SK-N-DZ (cell line): ENCODE measurements at places on chromosomes 12 and 14.

- DNase-seq, result no peak
Observed at GRCh38 chr12:69651922-69652321, 41.2 kb upstream of the LRRC10 start.

DNA sequence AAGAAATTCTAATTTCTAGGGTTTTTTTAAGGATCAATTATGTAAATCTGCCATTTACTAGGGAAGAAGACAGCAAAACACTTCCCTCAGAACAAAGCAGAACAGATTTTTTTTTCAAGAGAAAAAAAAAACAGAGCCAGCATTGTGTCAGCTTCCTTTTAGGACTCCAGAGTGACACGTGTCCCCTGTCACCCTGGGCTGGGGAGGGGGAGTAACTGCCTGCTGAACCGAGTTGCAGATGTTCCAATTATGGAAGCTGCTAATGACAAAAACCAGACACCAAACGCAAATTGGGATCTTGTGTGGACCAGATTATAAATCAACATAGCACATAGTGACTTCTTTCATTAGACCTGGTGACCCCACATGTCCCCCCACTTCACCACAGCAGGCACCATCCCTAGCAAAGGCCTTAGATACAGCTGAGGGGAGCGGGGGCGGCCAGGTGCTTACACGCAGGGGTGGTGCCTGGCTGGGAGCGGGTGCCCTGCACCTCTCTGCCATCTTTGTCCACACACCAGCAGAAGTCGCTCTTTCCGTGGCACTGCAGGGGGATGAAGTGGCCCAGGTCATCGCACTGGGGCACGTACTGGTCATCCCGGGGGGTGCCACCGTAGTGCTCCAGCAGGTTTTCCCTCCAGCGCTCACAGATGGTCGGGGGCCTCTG is 25.4 kb downstream of the RTRAF start:
- peak; percentile 71 for DNase-seq

DNA sequence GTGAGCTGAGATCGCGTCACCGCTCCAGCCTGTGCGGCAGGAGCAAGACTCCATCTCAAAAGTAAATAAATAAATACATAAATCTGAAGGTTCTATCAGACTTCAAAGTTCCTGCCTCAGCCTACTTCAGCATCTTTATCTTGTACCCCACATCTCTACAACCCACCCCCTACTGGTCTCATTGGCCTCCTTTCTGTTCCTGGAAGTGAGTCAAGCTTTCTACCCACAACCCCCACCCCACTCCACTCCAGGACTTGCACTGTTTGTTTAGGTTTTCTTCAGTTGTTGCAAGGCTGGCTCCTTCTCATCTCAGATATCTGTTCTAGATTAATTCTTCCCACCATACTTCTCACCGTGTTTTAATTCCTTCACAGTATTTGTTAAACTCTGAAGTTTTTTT is 714 bp upstream of the PSMC6 start:
- DNase-seq, result peak; percentile 42

DNA sequence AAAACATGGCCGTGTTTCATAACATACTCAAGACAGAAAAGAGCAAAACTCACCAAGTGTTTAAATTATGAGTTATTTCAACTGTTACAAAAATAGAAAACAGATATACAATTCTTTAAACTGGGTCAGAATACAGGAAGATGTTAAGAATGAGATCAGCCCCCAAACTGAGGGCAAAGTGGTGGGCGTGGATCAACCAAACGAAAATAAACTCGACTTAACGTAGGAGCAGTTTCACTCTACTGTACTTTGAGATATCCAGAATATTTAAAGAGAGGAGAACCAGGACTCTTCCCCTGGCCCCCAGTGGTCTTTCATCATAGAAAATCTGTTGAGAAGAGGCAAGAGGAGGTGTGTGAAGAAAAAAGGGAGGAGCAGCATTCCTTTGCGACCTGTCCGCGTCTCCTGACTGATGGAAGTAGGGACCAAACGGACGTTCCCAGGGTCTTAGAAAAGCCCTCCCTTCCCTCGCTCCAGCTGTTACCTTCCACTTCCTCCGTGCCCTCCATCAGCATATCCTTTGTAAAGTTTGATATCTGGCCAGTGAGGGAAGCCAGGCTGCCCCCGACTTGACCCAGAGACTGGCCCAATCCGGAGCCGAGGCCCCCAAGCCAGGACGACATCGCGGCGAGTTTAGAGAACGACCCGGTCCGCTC is 668 bp downstream of the TRIP11 start:
- DNase-seq, result peak; percentile 15

GRCh38 chr12:113476176-113476986 is 4.7 kb upstream of the LHX5 start:
- DNase-seq, result no peak

DNA sequence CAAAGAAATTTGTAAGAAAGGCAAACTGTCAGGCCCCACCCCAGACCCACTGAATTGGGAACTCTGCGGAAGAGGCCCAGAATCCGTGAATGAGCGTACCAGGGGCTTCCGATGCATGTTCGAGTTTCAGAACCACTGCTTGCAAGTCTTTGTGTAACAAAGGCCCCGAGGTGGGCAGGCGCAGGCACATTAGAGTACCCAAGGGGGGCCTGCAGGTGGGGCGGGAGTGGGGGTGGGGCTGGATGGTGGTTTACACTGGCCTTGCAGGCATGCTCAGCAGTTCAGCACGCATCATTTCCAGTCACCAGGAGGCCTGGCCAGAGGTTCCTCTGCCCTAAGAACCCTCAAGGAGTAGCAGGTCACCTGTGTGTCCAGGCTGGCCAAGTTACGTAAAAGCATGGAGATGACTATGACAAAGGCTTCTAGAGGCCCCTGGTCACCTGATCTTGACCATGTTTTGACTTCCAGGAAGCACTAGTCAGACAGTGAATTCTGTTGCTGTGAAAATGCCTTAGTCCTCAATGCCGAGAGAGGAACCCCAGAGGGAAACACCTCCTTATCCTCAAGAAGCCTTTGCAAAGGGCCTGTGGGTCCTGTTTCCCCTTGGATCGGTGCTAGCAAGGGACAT is 33.2 kb upstream of the IRF2BPL start:
- no peak for DNase-seq

DNA sequence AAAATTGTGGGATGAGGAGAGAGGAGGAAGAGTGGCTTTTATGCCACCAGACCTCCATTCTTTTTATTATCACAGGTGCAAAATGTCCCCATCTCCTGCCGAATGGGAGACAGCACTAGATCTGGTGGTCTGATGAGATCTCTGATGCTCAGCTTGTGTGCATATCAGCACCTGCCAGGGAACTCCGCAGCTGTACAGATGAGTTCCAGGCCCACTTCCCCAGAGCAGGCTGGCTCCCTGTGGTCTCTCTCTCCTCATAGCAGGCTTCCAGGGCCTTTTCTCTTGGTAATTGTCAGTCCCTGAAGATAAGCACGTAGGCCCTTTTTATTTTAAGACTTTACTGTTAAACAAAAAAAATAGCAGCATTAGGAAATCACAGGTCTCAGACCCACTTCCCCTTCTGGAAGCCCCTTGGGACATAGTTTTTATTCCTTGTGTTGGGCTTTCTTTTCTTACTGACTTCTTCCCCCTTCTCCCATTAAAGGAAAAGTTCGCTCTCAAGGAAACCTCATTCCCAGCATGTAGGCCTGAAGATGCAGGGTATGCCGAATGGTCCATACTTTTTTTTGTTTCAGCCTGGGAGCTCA is 4.5 kb upstream of the TBC1D30 start:
- DNase-seq, result peak; percentile 78

DNA sequence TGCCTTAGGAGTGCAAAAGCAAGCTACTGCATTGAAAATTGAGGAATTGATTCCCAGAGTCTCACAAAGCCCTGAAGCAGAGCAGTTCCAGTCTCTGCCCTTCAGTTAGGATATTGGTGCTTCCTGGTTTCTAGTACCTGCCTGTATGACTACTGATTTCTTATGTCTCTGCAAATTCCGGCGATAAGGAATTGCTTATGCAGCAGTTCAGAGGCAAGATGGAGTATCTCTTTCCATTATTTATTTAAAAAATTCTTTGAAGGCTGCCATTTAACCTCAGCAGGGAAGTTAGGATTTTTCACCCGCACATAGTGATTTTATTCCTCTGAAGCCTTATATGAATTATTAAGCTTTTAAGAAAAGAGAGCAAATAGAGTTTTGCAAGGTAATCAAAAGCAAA is 184.9 kb upstream of the SSTR1 start:
- DNase-seq, result no peak

GRCh38 chr12:6294156-6295093 is 16.1 kb upstream of the PLEKHG6 start:
- no peak for DNase-seq

DNA sequence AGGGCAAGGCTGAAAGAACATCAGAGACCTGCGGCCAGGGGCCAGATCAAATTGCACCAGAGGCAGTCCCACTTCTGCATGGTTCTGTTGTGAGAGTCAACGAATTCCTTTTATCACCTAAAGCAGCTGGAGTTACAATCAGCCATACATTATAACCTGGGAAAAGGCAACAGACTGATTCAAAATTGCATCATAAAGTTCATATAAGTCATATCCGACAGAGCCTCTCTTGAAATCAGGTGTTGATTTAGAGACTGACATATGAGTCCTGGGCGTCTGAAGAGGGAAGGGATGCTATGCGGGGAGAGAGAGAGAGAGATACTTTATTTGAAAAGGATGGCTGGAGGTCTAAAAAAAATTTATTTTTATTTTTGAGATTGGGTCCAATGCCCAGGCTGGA is 89.4 kb downstream of the EFCAB11 start:
- DNase-seq, result no peak

DNA sequence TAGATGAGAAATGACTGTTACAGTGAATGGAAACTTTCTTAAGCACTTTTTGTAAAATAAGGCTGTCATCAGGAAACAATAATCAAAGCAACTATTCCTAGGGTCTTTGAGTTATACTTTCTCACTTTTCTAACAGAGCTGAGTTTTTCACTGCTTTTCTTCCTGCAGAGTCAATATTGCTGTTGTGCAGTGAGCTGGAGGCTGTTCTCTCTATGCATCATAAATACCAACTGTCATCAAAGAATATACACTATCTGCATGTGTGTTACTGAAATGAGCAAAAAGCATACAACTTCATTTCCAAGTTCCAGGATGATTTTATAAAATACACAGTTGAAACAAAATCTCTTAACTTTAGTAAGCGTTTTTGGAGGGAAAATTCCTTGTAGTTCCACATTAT is 110.4 kb upstream of the CPSF6 start:
- DNase-seq, result no peak

DNA sequence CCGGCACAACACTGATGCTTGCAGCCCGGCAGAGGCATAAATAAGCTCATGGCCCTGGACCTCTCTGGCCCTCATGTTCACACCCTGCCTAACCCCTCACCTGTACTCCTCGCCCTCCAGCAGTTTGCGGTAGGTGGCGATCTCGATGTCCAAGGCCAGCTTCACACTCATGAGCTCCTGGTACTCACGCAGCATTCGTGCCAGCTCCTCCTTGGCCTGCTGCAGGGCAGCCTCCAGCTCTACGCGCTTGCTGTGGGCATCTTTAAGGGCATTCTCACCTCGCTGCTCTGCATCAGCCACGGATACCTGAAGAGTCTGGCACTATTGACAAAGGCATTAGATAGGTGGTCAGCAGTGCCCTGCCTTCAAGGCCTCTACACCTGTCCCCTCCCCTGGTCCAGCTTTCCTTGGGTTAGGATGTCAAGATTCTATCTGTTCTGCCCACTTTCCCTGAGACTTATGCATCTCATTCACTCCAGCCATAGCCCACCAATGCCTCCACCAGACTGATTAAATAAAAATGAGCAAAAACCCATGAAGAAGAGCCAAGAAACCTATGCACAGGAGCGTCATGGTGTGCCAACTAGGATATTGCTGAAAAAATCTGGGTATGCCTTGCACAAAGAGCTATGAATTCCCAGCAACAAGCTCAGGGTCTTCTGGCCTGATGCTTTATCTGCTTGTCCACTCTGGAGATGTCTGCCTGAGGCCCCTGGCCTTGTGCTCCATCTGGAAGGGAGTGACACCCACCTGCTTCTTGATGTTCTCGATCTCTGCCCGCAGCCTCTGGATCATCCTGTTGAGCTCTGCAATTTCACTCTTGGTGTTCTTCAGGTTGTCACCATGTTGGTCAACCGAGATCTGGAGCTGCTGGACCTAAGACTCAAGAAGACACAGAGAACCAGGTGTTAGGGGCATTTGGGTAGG is 6.1 kb downstream of the KRT4 start:
- DNase-seq, result no peak

- DNase-seq, result no peak
Observed at GRCh38 chr12:25347716-25348592, 97.2 kb upstream of the KRAS start.

- DNase-seq, result no peak
Observed at GRCh38 chr12:88645816-88646215, 65.5 kb upstream of the KITLG start.

DNA sequence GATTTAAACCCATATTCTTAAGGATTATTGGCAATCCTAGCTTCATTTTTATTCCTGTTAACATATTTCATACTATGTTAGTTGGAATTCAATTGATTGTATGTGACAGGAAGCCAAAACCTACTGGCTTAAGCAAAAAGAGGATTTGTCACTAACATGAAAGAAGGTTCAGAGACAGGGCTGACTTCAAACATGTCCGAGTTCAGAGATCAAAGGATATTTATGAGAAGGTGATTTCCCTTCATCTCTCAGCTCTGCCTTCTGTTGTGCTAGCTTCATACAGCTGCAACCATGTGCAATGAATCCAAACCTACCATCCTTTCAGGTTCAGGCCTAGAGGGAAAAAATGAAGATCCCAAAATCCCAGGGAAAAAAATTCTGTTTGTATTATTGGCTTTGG is 349.7 kb downstream of the ATP23 start:
- no peak for DNase-seq

- no peak for DNase-seq
Observed at GRCh38 chr12:45731190-45731775, 1.8 kb downstream of the ARID2 start.

DNA sequence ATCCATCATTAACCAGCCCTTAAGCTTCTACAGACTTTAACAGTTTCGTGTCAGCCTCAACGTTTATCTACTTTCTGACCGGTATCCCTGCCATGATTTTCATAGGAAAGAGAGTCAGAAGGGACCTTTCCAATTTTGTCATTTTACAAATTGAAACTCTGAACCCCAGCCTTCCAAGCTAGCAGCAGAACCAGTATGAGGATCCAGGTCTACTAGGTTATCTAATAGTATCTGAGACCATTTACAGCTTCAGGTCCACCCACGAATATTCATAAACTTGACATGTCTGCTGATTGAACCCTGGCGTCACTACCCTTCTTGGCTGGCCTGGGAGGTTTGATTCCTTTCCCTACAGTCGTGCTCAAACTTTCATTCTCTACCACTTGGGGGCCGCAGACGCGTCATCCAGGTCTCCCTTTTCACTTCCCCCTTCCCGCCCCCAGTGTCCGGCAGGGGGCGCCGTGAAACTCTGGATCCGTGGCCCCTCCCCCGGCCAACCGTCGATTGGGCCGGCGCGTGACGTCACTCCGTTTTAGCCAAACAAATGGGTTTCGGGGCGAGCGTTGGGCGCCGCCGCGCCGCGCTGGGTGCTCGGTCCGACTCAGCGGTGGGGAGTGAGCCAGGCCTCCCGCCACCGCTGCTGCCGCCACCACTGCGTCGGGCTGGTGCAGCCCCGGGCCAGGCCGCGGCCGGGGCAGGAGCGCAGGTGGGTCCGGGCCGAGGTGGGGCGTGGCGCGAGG is at the start of gene FBXO34:
Gene FBXO34, plus strand, starts transcription at position 590 of the 740 bp plus-strand sequence. CDS start 78,970 bp downstream, outside the sequence.
- DNase-seq, result peak; percentile 95
